Fibroblast of skin of left quadriceps (primary cell): ENCODE measurements at places on chromosomes 5 and 9.

- no peak for DNase-seq
These were observed 60.2 kb downstream of the CDC14B start for GRCh38 chr9:96559339-96559943.

- peak; percentile 39 for DNase-seq
These were observed 61.8 kb downstream of the SPATA31C2 start for GRCh38 chr9:88076286-88077070.

DNA sequence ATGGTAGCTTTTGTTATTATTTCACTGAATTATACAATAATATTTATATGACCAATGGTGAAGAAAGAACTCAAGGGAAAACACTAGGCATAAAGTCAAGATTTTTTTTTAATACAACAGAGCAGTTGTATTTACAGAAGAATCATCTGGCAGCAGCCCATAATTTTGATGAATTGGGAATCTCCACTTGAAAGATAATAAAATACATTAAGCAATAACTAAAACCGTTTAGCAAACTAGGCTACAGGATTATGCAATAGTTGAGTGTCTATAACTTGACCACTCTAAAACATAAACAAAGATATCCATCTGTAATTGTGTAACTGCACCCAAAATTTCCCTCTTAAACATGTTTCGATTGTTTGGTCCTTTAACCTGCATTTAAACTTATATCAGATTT lies 80.8 kb downstream of the SNCAIP start:
- DNase-seq, result peak; percentile 70

GRCh38 chr9:98740226-98740881 lies 31.6 kb upstream of the GABBR2 start:
- no peak for DNase-seq

GRCh38 chr5:78699552-78700153 lies 51.1 kb upstream of the LHFPL2 start:
- DNase-seq, result peak; percentile 41

GRCh38 chr5:176559683-176560082 lies 10.5 kb downstream of the CDHR2 start:
- DNase-seq, result no peak

DNA sequence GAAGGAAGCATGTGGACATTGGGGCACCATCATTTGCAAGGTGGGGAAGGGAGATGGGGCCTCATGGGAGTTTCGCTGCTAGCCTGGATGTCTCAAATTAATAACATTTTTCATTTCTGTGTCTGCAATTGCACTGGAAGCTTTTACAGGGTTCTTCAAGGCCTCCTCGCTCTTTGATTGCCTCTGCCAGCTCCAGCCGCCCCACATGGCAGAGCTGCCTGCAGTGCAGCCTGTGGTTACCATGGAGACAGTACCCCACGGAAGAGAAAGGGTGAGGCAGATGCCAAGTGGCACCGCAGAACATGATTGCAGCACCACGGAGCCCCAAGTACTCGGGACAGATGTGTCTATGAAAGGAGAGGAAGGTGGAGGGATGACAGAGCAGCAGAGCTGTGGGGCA lies 25.4 kb downstream of the CTNND2 start:
- no peak for DNase-seq

DNA sequence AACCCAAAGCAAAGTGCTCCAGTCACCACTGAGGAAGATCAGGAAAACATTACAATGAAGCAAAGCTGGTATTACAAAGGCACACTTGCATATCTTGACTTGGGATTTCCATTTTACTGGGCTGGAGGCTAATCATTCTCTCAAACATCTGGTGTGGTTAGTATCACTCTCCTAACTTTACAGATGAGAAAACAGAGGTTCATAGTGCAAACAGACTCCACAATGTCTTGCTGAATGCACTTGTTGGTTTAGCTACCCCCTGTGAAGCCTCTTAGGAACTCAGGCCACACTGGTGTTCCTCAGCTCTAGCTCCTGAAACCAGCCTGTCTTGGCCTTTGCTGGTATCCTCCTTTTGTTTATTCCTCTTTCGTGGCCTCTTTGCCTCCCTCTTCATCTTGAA lies 29.5 kb upstream of the SMAD5 start:
- no peak for DNase-seq

GRCh38 chr5:113875096-113875495 lies 361.6 kb downstream of the YTHDC2 start:
- DNase-seq, result no peak
